ENCODE measurements at places on chromosomes 4 and X.

GRCh38 chrX:1165535-1166196 lies 46.8 kb downstream of the CRLF2 start:
- DNase-seq: no peak

DNA sequence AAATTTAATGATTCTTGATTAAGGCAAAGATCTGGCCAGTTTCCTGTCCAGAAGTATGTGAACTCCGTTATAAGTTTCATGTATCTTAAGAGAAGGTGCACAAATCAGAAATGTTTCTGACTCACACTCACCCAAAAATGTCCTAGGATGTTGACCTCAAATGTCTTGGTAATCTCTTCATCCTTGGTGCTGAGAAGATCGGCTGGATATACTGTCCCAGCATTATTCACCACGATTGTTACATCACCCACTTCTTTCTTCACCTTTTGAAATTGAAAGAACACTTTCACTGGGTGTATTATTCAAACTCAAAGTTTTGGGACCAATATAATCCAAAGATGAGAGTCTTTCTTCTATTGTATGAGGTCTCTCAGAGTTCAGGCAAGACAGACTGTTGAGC lies 5.7 kb downstream of the HSD17B13 start:
- DNase-seq: no peak

- DNase-seq: no peak
Measured at GRCh38 chr4:188266386-188266785, 127.1 kb downstream of the TRIML1 start.

DNA sequence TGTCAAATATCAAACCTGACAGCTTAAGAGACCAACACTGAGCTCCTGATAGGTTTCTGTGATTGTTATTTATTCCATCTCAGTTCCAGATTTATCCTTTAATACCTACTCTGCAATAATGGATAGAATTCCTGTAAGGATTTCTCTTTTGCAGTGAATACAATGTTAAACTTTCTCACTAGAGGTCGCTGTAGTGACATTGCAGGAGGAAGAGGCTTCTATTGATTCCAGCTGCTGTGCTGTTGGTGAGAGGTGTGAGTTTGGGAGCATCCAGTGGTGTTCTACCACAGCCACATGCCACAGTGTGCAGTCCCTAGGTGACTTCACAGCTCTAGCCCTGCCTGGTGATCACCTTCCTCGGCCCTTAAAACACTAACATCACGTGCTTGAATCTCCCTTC lies 34.6 kb upstream of the DCAF8L2 start:
- no peak for DNase-seq

GRCh38 chr4:119659576-119659975 lies 31.0 kb upstream of the PDE5A start:
- no peak for DNase-seq

DNA sequence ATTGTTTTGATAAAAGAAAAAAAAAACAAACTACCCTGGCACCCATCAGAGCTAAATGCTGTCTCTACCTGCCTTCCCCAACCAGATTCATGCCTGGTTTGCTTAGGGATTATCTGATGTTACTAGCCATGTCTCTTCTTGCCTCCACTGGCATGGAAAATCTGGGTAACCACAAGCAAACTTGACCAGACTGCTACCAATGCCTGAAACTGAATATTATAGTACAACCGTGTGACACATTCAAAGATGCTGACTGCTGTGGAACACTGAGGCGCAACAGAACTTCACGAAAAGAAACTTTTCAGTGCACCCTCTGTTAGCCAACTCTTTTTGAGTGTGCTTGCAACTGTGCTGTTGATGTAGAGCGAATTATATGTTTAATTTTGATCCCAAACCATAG lies 228.1 kb downstream of the CBR4 start:
- no peak for DNase-seq

DNA sequence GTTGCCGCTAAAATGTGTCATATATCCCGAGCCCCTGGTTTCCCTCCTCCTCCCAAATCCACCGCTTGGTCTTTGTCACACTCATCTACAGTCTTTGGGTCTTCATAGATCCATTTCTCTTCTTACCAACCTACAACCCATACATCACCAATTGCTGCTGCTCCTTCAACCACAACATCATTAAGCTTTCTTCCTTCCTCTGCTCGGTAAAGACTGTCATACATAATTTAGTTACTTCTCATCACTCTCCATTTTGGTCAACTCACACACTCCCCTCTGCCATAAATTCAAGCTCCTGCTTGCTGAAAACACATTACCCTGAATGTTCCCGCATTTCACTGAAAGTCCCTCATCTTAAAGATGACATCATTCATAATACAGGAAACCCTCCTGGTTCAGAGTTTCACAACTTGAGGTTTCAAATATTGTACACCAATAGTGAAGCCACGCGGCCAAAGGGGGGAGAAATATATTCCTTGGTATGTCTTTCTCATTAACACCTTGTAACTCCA lies 1.7 kb upstream of the DCTD start:
- DNase-seq: no peak

- DNase-seq: no peak
Measured at GRCh38 chr4:122744229-122744628, 11.7 kb downstream of the BBS12 start.

DNA sequence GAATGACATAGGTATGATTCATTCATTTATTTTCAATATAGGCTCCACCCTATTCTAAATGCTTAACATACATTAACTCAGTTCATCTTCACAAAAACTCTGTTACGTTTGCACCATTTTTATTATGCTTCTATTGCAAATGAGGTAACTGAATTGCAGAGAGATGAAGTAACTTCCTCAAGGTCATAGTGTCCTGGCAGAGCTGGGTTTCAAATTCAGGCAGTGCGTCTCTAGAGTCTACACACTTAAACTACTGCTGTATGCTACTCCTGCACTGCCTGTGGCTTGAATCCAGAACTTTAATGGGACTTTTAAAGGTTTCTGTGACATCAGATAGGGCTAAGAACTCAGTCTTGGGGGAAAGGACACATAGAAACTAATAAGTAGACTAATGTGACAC lies 413.4 kb downstream of the UBE2NL start:
- DNase-seq: no peak

GRCh38 chrX:54825716-54826438 lies 18.3 kb downstream of the MAGED2 start:
- no peak for DNase-seq

GRCh38 chrX:25285598-25285997 lies 269.8 kb upstream of the ARX start:
- no peak for DNase-seq

- no peak for DNase-seq
Measured at GRCh38 chr4:5734853-5735252, 23.9 kb downstream of the EVC start.

- DNase-seq: no peak
Measured at GRCh38 chrX:24124244-24124799, 25.2 kb upstream of the ZFX start.

DNA sequence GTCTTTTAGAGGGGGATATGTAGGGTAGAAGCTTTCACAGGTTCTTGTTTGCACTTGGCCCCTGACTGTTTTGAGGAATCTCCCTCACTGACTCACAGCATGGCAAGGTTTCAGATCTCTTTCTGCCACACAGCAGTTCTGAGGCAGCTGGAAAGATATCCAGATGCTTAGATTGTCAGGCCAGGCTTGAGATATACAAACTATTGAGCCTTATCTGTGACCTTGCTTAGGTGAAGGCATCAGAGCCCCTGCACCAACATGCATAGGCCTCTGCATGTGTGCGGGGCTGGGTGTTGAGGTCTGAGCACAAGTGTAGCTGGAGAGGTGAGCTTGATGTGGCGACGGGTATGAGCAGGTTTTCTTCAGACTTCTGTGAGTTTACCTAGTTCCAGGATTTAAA lies 80.9 kb upstream of the MSANTD1 start:
- DNase-seq: peak; percentile 31

GRCh38 chrX:54992911-54993622 lies 921 bp downstream of the PFKFB1 start:
- DNase-seq: no peak

DNA sequence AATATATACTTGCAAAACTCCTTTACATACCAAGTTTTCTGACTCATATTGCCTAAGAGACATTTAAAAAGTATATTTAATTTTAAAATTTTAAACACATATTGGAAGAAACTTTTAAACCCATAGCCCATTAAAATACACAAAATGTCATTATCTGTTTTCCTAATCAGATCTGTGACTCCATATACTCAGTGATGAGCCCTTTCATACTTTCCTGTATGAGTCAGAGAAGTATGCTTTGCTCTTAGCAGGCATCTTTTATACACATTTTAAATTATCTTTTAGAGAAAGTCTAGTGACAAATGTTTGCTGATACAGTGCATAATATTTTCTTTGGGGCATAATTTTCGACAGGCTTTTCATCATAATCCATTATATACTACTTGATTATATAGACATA lies 26.4 kb downstream of the SPIN3 start:
- no peak for DNase-seq

DNA sequence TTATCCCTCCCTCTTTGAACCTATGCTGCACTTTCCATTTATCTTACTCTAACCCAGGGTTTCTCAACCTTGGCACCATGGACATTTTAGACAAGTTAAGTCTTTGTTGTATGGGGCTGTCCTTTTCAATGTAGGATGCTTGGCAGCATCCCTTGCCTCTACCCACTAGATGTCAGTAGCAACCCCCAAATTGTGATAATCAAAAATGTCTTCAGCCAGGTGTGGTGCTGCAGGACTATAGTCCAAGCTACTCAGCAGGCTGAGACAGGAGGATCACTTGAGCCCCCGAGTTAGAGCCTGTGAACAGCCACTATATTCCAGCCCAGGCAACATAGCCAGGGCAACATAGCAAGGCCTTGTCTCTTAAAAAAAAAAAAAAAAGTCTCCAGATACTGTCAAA lies 7.0 kb downstream of the LRCH2 start:
- DNase-seq: no peak

GRCh38 chr4:102732678-102733077 lies 28.1 kb downstream of the MANBA start:
- no peak for DNase-seq

GRCh38 chr4:173527103-173527891 lies 2.7 kb downstream of the HAND2 start:
- no peak for DNase-seq

- DNase-seq: no peak
Measured at GRCh38 chr4:8828869-8829268, 42.8 kb downstream of the HMX1 start.

- DNase-seq: no peak
Measured at GRCh38 chrX:39491548-39492297, 606.0 kb downstream of the BCOR start.

DNA sequence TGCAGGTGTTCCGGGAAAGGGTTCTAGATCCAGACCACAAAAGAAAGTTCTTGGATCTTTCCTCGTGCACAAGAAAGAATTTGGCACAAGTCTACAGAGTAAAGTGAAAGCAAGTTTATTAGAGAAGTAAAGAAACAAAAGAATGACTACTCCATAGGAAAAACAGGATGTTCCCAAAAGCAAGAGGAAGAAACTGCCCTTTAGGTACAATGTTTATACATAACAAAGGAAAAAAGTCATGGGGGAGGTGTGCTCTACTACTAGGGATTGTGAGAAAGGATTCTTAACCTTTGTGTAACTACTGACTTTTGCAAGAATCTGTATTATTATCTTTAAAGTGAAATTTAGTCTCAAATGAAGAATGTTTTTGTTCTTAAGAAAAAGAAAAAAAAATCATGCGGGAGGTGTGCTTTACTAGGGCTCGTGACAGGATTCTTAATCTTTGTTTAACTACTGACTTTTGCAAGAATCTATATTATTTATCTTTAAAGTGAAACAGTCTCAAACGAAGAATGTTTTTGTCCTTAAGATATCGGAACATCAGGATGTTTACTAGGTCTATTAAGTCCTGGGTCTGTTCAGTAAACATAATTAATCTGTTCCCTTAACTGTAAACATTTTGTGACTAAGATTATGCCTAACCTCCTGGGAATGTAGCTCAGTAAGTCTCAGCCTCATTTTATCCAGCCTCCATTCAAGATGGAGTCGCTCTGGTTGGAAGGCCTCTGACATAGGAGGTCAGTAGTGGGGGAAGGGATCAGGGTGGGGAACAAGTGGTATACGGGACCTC lies 110.4 kb upstream of the BEND4 start:
- no peak for DNase-seq

DNA sequence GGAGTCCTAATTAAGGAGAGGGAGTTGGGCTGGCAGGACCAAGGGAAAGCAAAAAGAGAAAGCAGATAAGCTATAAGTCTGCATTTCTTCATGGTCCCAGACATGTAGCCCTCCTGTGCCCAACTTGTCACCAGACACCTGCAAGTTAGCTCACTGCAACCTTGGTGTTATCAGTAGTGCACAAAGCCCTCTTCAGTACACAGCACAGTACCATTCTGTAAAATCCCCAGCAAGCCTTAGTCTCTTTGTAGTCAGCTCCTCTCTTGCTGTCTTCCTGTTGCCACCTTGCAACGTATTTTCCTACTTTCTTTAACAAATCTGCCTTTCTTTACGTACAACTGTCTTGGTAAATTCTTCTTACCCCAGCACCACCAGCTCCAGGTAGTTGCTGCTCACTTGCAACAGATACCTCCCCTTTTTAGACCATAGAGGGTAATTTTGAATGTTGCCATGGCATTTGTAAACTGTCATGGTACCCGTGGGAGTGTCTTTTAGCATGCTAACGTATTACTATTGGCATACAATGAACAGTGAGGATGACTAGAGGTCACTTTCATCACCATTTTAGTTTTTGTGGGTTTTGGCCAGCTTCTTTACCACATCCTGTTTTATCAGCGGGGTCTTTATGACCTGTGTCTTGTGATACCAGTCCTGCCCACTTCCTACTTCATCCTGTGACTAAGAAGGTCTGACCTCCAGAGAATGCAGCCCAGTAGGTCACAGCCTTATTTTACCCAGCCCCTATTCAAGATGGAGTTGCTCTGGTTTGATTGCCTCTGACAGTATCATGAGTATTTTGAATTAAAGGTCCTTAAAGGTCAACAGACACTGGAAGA lies 28.3 kb upstream of the AP1S2 start:
- DNase-seq: no peak

DNA sequence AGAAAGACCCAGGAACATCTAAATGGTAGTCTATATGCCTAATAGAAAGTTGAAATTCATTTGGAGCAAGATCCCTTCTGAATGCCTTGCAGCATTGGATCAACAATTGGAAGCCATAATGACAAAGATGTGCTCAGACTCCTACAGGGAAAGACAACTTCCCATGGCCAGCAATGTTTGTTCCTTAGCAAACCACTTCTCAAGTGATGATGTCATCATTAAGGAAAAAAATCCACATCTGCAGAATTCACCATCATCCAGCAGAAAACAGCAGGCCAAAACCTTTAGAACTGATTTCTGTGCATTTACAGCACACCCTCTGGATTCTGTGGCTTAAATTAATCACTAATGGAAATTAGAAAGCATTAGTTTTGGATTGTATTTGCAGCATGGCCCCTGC lies 82.4 kb upstream of the ZIC3 start:
- DNase-seq: no peak

GRCh38 chr4:112895811-112896608 lies 153.4 kb upstream of the ANK2 start:
- DNase-seq: no peak

DNA sequence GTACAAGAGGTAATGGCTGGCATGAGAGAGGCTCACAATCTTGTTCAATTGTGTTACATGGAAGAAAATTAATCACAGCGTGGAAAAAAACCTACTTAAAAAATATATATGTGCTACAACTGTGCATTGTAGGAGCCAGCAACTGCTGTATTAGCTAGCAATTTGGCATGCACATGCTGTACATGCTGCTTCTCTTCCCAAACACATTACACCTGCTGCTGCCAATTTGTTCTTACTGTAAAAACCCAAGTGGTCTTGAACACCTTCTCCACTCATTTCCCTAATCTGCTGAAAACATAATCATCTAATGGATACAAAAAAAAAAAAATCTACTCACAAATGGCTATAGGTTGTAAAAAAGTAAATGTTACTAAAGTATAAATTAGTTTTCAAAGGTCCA lies 264.2 kb downstream of the INPP4B start:
- DNase-seq: no peak
